ENCODE measurements at places on chromosomes 1 and 21. TPM values are rescaled to one million over a fixed set of nuclear protein-coding genes. Genes with fewer than 3 reads are reported as not detected.

Gene CFHR5
- not detected for total RNA-seq

Gene LRIF1
- 8.2 TPM for total RNA-seq

Gene CD1B
- total RNA-seq: not detected

Gene FUCA1
- 17.5 TPM for total RNA-seq

Gene SUMO3
- total RNA-seq: 52.6 TPM

Gene SELL
- 0.15 TPM for total RNA-seq

Gene DMRTA2
- 0.24 TPM for total RNA-seq

Gene ZMYND12
- total RNA-seq: 0.32 TPM

Gene FAM72D
- total RNA-seq: 11.4 TPM

Gene IGSF9
- total RNA-seq: 0.49 TPM

Gene RGS8
- 0.04 TPM for total RNA-seq

Gene TNFSF18
- 0.40 TPM for total RNA-seq

Gene ELAPOR1
- 0.08 TPM for total RNA-seq

Gene ZRANB2
- total RNA-seq: 64.7 TPM

Gene DNALI1
- not detected for total RNA-seq

Gene GJC2
- total RNA-seq: 3.3 TPM

Gene C1orf116
- total RNA-seq: 0.04 TPM

Gene FMO3
- total RNA-seq: not detected

Gene OR10K2
- not detected for total RNA-seq

Gene WDR3
- 91.6 TPM for total RNA-seq

Gene HOOK1
- total RNA-seq: not detected

Gene GBP6
- total RNA-seq: not detected

Gene IFI44
- total RNA-seq: 23.5 TPM

Gene MANEAL
- total RNA-seq: 19.4 TPM

Gene RGS7
- 4.0 TPM for total RNA-seq

Gene NPHS2
- not detected for total RNA-seq

Gene FLG2
- total RNA-seq: not detected

All from A375 (cell line).